ENCODE measurements at places on chromosomes 1 and 21.

DNA sequence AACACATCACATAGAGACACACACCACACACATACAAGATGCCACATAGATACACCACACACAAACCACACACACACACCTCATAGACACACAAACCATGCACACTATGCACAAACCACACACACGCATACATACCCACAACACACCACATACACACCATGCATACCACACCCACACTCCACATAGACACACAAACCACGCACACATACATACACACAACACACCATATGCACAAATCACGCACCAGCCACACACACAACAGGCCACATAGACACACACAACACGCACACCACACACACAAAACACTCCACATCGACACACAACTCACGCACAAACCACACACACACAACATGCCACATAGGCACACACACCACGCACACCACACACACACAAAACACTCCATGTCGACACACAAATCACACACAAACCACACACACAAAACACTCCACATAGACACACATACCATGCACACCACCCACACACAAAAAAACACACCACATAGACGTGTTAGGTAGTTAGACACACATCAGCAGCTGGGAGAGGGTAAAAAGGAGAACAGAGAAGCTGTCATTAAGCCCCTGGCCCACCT, 49.5 kb upstream of the SLC19A1 start:
- no peak for DNase-seq

DNA sequence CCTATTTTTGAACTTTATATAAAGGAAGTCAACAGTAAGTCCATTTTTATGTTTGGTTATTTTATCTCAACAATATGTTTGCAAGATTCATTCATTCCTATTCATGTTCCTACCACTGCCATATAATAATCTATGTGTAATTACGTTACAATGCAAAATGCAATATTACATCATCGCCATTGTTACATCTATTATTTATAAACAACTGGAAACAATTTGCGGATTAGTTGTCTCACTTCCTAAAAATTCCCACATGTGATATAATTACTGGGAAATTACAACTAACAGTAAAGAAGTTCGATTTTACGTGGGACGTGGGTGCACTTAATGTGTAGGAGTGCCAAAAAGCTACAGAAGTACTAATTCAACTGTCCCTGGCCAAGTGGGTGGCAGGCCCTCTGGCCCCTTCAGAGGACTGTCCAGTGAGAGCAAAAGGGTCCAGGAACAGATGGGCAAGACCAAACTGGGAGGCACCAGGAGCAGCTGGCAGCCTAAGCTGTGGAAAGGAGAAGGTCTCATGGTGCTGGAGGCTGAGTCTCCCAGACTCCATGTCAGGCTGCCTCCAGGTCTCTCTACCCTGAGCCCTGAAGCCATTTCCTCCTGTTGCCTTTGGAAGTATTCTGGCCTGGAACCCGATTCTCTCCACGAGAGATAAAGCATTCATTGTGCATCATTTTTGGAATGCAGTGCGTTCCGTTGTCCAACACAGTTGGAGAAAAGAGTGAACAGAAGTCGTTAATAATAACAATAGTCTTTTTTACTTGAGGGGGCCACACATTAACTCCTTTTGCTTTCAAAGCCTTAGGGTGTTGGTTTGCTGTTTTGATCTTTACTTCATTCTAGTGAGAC, 42.9 kb downstream of the TNNT2 start:
- DNase-seq = no peak

DNA sequence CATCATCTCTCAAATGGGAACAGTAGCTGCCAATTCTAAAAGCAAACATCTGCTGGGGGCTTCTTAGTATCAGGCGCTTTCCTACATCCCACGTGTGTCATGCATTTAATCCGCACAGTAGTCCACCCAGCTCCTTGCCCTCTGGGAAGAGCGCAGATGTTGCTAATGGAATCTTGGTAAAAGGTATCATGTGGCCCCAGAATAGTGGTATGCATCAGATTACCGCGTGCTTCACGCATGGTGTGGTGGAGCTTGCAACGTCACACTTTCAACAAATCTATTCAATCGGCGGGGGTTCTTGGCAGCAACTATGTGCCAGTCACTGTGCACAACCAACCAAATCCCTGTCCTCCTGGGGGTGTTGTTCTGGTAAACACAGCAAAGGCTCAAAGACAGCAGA, 141.0 kb downstream of the HIVEP3 start:
- no peak for DNase-seq

GRCh38 chr1:66546047-66546810, 12.3 kb downstream of the SGIP1 start:
- no peak for DNase-seq

- no peak for DNase-seq
These were observed 835 bp downstream of the C1orf52 start for GRCh38 chr1:85258536-85259117.

- DNase-seq = no peak
These were observed 36.7 kb downstream of the DHX9 start for GRCh38 chr1:182875889-182876288.

GRCh38 chr1:84736445-84736844, 46.2 kb upstream of the SSX2IP start:
- no peak for DNase-seq

DNA sequence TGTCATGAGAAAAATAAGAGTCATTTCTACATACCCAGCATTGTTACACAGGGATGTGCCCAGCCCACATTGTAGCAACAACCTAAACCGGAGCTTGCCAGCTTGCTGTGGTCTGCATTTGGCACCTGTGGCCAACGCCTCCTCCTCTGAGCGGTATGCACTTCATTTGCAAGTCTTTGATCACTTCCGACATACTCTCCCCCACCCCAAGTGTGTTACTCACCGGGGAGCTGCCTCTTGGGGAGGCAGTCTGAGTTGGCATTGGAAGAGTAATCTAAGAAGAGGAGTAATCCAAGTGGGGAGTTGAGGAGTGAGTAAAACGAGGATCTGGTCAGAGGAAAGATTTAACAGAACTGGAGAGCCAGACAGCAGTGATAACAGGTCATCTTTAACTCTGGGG, 3.8 kb downstream of the BCL9 start:
- DNase-seq = peak; percentile 88

DNA sequence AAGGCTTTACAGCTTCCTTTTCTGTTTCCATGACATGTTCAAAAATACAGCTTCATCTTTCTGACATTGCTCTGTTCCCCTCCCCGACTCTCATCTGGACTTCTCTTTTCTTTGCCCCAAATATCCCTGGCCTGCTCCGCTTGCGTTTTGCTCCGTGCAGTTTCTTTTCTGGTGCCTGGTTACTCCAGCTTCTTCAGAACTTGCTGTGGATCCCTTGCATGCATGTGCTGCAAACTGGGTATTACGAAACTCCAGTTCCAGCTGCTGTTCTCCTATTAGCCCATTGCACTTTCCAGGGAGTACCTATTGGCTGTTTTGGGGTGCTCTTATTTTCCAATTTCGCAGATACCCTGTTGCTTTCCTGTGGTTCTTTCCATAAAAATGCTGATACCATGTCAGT, 9.9 kb upstream of the NDC1 start:
- DNase-seq = no peak

DNA sequence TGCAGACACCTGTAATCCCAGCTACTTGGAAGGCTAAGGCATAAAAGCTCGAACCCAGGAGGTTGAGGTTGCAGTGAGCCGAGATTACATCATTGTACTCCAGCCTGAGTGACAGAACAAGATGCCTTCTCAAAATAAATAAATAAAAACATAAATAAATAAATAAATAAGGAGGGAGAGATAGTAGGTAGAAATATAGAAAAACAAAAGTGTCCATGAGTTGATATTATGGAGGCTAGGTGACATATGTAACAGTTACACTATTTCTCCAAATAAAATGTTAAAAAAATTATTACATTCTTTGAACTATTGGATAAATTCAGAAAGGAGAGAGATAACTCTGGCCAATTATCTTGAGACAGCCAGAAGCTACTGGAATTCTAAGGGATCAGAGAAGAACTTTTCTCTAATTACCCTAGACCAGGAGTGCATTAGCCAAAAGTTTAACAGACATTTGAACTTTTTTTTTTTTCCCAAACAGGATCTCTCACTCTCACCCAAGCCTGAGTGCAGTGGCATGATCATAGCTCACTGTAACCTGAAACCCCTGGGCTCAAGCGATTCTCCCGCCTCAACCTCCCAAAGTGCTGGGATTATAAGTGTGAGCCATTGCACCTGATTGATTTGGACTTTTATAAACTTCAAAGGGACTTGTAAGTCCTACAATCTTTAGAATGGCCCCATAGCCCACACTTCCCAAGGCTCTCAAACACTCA, 17.6 kb downstream of the SYNJ1 start:
- DNase-seq = no peak

DNA sequence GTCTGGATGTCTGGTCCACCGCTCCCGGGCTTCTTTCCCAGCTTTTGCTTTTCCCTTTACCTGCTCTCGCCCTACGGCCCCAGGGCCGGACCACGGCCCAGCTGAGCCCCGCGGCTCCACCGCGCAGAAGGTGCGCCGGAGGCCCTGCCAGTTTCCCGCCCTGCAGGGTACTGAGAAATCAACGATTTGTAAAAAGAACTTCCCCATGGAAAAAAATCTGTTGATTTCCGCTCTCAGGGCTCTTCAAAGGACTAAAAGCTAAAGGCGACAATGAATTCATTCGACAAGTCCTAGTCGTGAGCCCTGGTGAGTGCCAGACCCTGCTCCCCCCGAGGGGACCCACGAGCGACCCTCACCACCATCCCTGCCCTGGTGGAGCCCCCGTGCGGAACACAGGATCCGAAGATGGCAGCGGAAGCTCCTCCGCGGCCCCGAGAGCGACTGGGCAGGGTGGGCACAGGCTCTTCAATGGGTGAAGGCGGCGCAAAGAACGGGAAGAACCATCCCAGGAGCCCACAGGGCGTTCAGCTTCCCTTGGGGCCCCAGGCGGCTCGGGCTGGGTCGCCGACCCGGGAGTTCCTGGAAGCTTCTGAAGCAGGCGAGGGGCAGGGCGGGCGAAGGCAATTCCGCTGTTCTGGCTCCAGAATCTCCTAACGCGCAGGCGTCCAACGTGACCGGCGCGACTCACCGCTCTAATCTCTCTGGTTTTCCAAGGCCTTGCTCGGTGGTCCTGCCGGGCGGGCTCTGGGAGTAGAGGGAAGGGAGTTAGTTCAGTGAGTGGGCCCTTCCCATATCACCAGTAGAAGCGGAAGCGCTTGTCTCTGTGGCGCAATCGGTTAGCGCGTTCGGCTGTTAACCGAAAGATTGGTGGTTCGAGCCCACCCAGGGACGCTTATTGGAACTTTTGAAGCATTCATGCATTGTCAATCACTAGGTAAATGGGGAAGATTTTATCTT, 6.6 kb upstream of the RNU1-2 start:
- peak; percentile 30 for DNase-seq

DNA sequence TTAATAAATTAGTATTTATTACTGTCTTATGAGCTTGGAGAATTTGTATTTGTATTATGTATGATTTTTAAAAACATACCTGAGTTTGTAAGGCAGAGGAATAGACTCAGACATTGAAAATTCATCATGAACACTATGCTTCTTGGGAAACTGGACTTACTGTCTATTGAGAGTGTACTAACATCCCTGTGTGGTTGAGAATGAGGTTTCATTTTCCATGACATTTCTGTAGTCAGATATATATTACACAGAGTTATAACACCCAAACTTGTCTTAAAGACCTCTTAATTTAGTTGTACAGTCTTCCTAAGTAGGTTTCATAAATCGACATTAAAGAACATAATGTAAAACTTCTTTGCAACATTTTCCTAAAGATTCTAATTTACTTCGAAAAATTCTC, 30.0 kb downstream of the PPP2R5A start:
- no peak for DNase-seq

DNA sequence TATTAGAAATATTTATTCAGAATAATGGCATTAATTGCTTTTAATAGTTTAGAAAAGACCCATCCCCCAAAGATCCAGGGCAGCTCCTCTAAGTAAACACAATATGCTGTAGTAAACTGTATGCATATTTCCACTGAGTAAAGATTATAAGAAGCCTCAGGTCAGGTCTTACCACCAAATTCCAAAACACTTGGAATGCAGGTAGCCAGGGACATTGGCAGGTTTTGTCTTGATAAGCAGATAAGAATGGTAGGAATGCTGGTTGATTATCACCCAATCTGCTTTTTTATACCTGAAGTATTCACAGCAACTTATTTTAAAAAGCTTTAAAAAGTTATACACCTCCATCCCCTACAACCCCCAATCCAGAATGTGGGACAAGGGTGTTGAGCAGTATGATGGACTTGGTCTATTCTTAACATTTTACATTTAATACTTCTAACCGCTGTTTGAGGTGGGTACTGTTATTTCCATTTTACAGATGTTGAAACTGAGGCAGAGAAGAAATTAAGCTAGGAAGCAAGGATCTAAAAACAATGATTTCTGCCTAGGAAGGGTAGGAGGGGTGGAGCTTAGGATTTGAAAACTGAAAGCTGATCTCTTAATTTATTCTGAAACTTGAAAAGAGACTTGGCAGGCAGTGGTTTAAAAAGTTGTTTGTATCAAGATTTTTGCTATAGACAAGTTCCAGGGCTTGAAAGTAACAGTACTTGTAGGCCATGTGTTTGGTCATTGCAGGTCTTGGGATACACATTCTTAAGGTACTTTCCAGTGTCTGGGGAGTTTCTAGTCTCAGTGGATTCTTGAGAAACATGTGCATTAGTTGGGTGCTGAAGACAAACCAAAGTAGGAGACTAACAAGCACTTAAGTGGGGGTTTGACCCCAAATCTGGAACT, 15.6 kb upstream of the THEM4 start:
- no peak for DNase-seq

DNA sequence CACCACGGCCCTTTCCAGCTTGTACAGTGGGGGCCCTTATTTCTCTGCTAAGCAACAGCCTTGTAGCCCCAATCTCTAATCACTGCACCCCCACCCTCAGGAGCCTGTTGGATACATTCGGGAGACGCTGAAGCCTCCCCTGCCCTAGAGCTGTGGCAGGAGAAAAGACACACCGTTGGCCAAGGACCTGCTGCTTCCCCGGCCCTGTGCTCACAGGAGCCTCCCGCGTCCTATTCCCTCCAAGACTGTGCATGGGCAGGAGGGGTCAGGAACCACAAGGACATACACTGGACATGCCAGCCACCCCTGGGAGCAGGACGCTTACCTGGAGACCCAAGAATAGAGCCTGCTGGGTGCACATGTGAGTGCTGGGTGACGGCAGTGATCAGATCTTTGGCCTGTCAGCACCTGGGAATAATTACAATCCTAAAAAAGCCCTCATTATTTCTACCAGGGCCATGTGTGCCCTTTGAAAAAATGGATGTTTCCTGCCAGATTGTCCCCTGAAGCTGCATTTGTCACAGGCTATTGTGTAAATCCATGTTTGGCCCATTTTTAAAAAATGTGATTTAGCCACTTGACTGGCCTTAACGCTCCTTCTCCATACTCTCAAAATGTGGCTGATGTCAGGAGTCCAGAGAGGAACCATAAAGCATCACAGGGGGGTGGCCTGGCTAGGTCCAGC, 590.6 kb downstream of the MATN1 start:
- DNase-seq = no peak

GRCh38 chr1:87123610-87124009, 205.1 kb upstream of the LMO4 start:
- DNase-seq = no peak

Measured in T-helper 2 cell treated with Interferon-gamma antibody and Interleukin-4, amounts not matched to agents 5 μg/mL and 100 μg/mL, for 36 hours (primary cell).